ENCODE measurements at places on chromosomes 6 and 20. TPM values are rescaled to one million over a fixed set of nuclear protein-coding genes. Genes with fewer than 3 reads are reported as not detected.

GRCh38 chr6:95973976-95974375 is 41.8 kb upstream of the FUT9 start:
- H3K36me3 ChIP-seq, result no peaks in the 10 kb centered on the region
- no peak for DNase-seq
- H3K27me3 ChIP-seq, result no peaks in the 10 kb centered on the region

The MAP1LC3A gene
- total RNA-seq, result 2.6 TPM

The PTGIS gene
- 0.40 TPM for total RNA-seq

GRCh38 chr6:44169154-44169553 is 10.5 kb downstream of the CAPN11 start:
- DNase-seq, result no peak
- peaks cover 4% of the 10 kb centered on the region for H3K27me3 ChIP-seq
- H3K27ac ChIP-seq, result no peak overlapping the region

- H3K4me1 ChIP-seq, result peaks cover 17% of the 10 kb centered on the region
- H3K27ac ChIP-seq, result peak overlapping the region; percentile 86
- H3K4me3 ChIP-seq, result no peak overlapping the region
Observed at GRCh38 chr6:15129887-15130286, 116.0 kb upstream of the JARID2 start.

DNA sequence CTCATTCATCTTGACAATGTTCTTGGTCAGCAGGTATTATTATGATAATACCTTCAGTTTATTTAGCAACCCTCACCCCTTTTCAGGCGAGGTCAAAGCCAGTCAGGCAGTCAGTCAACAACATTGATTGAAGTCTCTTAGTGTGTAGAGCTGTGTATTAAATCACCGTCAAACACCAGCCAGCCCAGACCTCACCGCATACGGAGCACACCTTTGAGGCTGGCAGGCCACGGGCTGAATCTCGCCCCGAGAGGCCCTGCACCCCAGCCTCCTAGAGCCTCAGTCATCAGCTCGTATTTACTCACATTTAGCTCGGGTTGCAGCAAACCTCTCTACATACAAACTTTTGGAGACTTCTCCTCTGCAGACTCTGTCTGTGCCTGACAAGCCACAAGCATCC is 36.0 kb upstream of the FOXA2 start:
- H3K4me1 ChIP-seq, result no peaks in the 10 kb centered on the region
- no peaks in the 10 kb centered on the region for H3K27me3 ChIP-seq
- H3K27ac ChIP-seq, result no peak overlapping the region
- H3K4me3 ChIP-seq, result no peak overlapping the region
